ENCODE measurements at places on chromosomes 1 and 21. TPM values are rescaled to one million over a fixed set of nuclear protein-coding genes. Genes with fewer than 3 reads are reported as not detected.

DNA sequence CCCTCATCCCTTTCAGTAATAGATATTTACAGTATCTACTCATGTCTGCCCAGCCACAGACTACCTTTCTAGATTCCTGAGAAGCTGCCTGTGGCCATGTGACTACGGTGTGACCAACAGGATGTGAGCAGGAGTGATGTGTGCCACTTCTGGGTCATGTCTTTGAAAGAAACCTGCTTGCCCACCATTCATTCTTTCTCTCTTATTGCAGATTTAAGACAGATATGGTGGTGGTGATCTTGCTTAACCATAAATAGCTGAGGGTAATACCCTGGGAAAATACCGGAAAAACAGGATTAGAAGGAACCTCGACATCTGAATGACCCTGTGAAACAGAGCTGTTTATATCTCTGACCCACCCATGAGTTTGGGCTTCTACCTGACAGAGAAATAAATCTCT lies 41.6 kb upstream of the GUCA2A start:
- no peak for DNase-seq

GRCh38 chr1:161988413-161988812 lies 35.3 kb downstream of the OLFML2B start:
- no peak for DNase-seq

GRCh38 chr1:49971088-49971487 lies 52.7 kb downstream of the AGBL4 start:
- DNase-seq: no peak

DNA sequence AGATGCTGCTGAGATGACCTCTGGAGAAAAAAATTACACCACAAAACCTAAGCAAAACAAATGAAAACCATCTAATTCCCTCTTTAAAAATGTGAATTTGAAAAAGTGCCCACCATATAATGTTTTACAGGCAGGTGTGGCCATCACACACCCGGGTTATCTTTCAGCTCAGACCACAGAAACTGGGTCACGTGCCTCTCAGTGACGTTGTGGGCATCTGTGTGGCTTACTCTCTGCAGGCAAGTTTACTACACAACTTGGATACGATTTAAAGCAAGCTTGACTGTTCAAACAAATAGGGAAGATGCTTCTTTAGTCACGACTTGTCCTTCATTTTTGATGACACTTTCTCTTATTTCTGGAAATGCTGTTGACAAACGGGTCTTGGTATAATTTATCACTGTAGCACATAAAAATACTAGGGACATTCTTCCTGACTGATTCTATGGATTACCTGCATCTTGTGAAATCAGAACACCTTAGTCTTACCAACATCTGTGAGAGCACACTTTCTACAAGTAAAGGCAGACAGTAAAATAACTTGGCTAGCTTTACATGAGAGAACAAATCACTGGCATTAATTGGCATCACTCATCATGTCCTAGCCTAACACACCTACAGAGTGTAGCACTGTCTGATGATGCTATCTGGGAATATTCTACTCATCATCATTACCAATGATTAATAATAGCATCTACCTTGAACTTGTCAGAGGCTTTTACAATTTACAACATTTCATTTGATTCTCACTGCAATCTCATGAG lies 89.3 kb upstream of the EDEM3 start:
- DNase-seq: no peak

DNA sequence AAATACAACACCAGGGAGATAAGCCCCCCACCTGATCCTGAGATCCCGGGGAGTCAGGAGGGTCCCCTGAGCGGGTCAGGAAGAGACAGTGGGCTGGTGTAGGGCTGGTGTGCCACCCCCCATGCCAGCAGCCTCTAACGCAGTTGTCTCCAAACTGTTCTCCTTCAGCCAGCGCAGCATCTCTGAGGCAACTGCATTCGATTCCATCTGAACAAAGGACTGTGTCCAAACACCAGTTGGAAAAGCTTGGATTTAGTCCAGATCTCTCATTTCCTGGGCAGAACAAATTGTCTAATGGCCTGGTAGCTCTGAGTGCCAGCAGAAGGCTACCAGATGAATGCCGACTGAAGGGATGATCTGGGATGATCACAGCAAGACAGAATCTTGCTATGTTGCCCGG lies 44.1 kb upstream of the EIF4G3 start:
- DNase-seq: no peak

GRCh38 chr1:64021066-64021465 lies 182.4 kb upstream of the UBE2U start:
- no peak for DNase-seq

GRCh38 chr21:18529254-18529653 lies 125.7 kb upstream of the TMPRSS15 start:
- DNase-seq: peak; percentile 1

DNA sequence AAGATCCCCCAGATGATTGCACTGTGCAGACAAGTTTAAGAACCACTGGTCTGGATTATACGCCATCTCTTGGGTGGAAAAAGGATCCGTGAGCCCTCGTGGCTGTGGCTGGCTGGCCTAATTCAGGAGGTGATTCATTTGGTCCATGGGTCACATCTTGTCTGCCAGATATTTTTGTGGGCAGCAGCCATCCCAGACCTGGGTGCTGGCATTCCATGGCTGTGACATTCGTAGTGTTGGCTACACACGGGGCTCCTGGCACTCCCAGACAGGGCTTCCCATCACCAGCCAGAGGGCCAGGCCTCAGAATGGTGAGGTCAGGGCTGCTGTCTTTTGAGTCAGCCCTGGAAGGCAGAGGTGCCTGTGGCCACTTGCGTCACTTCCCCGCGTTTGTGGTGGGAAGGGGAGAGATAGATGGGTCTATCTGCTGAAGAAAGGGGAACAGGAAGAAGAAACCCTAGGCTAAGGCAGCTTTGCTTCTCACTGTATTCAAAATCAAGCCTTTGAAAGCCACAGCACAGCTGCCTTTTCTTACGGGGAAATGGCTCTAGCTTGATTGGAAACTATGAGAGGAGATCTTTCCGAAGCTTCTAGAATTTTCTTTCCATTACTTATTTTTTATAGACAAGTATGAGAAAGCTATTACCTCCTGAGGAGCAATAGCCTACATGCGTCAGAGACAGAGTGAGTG lies 32.4 kb downstream of the EIF2D start:
- DNase-seq: peak; percentile 35

- DNase-seq: no peak
Observed at GRCh38 chr1:25874635-25875153, 814 bp downstream of the PAQR7 start.

DNA sequence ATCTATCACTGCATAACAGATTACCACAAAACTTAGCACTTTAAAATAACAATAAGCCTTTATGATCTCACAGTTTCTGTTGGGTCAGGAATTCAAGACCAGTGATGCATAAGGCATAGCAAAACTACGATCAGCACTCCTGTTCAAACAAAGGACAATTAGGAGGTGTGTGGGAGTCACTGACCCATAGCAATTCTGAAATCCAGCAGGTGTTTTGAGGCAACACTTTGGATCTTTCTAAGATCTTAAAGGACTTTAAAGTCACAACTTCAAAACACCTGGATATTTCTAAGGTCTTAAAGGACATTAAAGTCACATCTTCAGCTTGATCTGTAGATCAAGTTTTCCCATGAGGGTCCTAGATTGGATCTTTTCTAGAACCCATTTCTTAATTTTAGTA lies 35.3 kb downstream of the AKT3 start:
- DNase-seq: no peak

GRCh38 chr1:162107911-162108310 lies 38.4 kb downstream of the NOS1AP start:
- no peak for DNase-seq

- no peak for DNase-seq
Observed at GRCh38 chr21:27565364-27565763, 598.5 kb upstream of the ADAMTS5 start.

GRCh38 chr1:121483961-121484424 lies 299.2 kb downstream of the SRGAP2C start:
- no peak for DNase-seq

DNA sequence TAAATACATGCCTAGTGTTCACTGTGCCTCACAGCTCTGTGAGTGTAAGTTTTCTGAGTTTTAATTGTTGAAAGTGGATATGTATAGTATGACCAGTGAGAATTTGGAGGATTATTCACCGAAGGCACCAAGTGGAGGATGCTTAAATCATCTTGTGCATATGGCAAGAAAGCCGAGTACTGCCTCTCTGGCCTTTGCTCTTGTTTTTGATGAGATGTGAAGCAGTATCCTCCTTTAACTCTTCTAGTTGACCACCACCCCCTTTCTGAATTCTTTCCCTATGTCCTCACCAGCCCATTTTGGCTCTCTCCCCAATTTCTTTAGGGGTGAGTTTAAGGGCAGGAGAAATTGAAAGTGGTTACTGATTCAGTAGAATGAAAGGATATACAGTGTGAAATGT lies 130.4 kb downstream of the SYT2 start:
- peak; percentile 94 for DNase-seq

GRCh38 chr1:46394872-46395465 lies 852 bp downstream of the FAAH start:
- no peak for DNase-seq

- DNase-seq: peak; percentile 39
Observed at GRCh38 chr1:68093737-68094136, 43.3 kb upstream of the DIRAS3 start.

DIO1 gene
- polyA plus RNA-seq: not detected

RGS16 gene
- 2.0 TPM for polyA plus RNA-seq

VASH2 gene
- 2.8 TPM for polyA plus RNA-seq

LCE2C gene
- not detected for polyA plus RNA-seq

TCHHL1 gene
- not detected for polyA plus RNA-seq

ELAPOR1 gene
- not detected for polyA plus RNA-seq

PRAMEF10 gene
- not detected for polyA plus RNA-seq

S100A7 gene
- not detected for polyA plus RNA-seq

FAM163A gene
- polyA plus RNA-seq: 0.06 TPM

CCDC27 gene
- 0.71 TPM for polyA plus RNA-seq

PTPN14 gene
- 4.6 TPM for polyA plus RNA-seq

CEP85 gene
- 28.8 TPM for polyA plus RNA-seq
